ENCODE measurements at places on chromosomes 2 and 18. TPM values are rescaled to one million over a fixed set of nuclear protein-coding genes. Genes with fewer than 3 reads are reported as not detected.

- DNase-seq, result no peak
These were observed 78.6 kb downstream of the BARD1 start for GRCh38 chr2:214730800-214731407.

GRCh38 chr18:79948719-79949411 is 2.6 kb downstream of the SLC66A2 start:
- DNase-seq, result no peak

GRCh38 chr2:1256632-1257324 is 156.5 kb upstream of the TPO start:
- DNase-seq, result no peak

Gene AQP12B
- not detected for total RNA-seq

DNA sequence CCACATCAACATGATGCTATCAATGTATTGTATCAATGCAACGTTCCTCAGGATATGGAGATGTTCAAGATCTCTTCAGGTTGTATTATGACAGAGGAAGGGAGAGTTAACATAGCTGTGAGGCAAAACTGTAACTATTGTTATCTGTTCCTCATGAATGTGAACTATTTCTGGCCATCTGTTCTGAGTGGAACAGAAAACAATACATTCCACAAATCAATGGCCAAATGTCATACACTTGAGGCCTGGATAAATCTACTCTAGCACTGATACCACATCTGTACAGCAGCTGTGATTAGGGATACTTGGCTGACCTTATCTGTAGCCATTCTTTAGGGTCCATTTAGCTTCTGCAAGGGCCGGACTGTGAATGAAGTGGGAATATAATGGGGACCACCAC is 447.9 kb downstream of the IRS1 start:
- no peak for DNase-seq

DNA sequence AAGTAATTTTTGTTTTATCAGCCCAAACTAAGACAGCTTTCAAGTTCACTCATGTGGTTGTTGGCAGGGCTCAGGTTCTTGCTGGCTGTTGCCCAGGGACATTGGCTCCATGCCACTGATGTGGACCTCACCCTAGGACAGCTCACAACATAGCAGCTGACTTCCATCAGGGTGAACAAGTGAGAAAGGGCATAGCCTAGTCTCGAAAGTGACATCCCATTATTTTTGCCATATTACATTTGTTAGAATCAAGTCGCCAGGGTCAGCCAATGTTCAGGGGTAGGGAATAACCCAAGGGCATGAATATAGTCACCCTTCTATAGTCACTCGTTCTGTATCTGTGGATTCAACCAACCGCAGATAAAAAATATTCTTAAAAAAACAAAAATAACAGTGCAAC is 10.7 kb upstream of the CWC22 start:
- peak; percentile 56 for DNase-seq

- no peak for DNase-seq
These were observed 271.1 kb downstream of the SETBP1 start for GRCh38 chr18:44951748-44952147.

DNA sequence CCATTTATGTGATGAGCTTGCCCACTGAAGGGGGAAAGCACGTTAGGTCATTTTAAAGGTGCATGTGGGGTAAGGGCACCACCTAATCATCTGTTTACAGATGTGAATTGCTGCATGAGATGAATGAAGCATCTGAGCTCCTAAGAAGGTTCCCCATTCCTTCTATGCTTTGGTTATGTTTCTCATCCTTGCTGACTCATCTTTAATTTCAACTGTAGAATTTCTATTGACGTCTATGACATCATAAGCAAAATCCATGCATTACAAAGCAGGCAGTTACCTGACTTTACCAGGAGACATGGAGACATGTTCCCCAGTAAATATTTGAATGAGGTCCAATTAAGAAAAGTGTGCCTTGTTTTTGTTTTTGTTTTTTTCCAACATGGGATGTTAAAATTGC is 2.8 kb downstream of the SNTG2 start:
- no peak for DNase-seq

GRCh38 chr2:37641582-37642171 is 29.8 kb downstream of the CDC42EP3 start:
- peak; percentile 69 for DNase-seq

DNA sequence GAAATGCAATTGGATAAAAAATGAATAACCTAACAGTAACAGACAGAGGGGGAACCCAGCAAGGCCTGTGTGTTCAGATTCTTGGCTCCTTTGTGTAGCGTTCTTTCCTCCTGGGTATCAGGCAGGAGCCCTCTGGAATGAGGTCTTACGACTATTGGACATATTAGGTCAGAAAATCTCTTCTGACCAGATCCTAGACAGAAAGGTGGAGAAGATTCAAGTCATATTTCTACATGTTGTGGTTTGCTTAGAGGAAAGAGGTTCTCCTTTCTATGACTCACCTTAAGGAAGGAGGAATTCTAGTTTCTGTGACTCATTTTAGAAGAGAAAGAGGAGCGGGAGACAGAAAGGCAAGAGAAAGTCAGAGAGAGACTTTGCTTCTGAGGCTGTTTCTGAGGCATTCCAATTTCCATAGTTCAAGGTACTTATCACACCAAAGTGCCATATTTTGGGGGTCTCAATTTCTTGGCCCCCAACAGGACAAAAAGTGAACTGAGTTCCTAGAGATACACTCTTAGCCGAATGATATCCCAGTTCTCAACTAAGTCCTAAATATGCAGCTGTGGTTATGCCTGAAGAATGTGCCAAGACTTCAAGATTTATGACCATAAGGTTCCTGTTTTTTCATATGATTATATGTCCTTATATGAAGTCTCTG is 618.6 kb downstream of the ZEB2 start:
- no peak for DNase-seq

- DNase-seq, result peak; percentile 69
These were observed 37.5 kb downstream of the TBC1D8 start for GRCh38 chr2:101113441-101114267.

Gene FOXI3
- not detected for total RNA-seq

DNA sequence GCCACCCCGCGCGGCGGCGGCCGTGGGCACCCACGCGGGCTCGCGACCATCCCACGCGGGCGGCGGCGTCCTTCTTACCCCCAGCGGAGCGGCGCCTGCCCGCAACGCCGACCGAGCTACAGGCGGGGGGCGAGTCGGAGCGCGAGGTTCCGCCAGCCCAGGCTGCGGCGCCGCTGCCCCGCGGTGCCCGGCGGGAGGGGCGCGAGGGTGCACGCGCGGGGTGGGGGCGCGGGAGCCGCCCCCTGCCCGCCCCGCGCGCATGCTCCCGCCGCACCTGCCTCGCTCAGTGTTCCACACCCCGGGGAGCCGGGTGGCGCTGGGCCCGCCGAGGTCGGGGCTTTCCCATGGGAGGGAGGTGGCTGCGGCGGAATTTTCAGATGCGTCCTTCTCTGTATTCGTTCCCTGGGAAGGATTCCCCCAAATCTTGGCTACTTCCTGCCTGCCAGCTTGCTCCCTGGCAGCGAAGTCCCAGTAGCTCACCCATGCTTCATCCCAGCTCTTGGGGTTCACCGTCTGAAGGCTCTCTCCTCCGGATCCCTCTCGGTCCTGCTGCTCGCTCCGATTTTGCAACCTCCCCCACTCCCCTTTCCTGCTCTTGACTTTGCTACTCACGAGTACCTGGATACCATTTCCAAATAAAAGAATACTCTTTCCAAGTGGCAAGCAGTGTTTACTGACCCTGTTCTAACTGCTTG is at the start of gene L3MBTL4:
Gene L3MBTL4, minus strand, starts transcription at position 189 of the 695 bp plus-strand sequence. CDS start 103,286 bp downstream, outside the sequence.
- DNase-seq, result no peak

GRCh38 chr2:22279541-22279940 is 1105.4 kb upstream of the KLHL29 start:
- DNase-seq, result no peak

- peak; percentile 30 for DNase-seq
These were observed 15.3 kb downstream of the CAPN14 start for GRCh38 chr2:31202041-31202440.

- DNase-seq, result peak; percentile 31
These were observed 101.0 kb downstream of the EVA1A start for GRCh38 chr2:75459565-75460310.

- no peak for DNase-seq
These were observed 217.0 kb downstream of the NCK2 start for GRCh38 chr2:105961599-105962146.

Gene CYP27C1
- total RNA-seq, result not detected

DNA sequence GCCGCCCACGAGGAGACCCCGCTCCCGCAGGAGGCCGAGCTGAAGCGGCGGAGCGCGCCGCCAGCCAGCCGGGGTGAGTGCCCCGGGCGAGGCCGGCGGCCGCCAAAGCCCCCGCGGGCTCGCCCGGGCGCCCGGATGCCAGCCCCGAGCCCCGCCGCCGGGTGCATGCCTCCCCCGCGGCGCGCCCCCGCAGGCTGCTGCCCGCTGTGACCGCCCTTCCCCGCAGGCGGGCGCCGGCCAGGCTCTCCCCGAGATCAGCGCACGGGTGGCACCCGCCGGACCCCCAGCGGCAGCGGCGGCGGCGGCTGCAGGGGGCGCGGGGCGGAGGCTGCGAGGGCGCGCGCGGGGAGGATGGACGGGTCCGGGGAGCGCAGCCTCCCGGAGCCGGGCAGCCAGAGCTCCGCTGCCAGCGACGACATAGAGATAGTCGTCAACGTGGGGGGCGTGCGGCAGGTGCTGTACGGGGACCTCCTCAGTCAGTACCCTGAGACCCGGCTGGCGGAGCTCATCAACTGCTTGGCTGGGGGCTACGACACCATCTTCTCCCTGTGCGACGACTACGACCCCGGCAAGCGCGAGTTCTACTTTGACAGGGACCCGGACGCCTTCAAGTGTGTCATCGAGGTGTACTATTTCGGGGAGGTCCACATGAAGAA is 470 bp downstream of the KCNF1 start:
- DNase-seq, result no peak

Gene GNLY
- not detected for total RNA-seq

DNA sequence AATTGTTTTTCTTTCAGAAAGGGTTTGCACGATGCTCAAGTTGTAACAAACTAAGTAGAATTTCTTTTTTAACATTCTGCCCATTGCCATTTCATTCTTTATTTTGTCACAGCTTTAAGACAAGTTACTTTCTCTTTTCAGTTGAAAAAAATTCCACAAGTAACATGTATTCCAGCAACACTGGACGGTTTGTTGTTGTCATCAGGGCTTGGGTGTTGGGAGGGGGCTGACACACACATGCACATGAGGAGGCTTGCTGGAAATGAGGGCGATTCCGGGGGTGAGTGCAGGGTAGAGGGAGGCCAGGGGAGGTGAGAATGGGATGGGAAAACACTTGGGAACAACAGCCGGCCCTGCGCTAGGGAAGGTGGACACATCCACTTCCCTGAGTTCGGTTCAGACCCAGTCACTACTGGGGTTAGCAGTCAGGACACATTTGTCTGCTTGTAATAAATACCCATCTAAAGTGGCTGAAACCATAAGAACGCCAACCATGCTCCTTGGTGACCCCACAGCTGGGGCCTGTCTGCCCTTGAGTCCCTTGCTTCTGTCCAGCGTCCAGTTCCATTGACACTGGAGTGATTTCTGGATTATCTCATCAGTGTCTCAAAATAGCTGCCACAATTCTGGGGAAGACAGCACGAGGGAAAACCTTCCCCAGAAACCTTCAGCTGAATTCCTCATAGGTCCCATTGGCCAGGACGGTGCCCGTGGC is 141.8 kb upstream of the BCL2L11 start:
- no peak for DNase-seq

- DNase-seq, result peak; percentile 71
These were observed 1.6 kb downstream of the MTCL1 start for GRCh38 chr18:8706791-8707555.

DNA sequence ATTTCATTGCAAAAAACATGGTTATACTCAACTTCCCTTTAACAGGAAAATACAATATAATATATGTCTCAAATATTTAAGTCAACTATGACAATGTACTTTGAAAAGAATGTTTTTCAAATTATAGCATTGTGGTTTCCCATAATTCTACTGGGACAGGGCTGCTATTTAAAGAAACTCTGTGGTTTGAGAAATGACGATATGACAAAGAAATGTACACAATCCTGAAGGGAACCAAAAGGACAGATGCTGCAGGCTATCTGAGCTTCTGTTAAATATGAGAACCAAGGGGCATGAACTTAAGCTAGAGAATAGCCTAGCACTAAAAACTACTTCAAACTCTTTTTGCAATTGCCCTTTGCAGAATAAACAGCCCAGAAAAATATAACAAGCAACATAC is 415.9 kb downstream of the GRB14 start:
- DNase-seq, result no peak

GRCh38 chr2:190178066-190178722 is 115.7 kb upstream of the MSTN start:
- no peak for DNase-seq

- DNase-seq, result peak; percentile 4
These were observed 408.1 kb downstream of the THSD7B start for GRCh38 chr2:137173463-137173862.

All from MG63 (cell line).